ENCODE measurements at places on chromosomes 11 and 22.
A peak's percentile ranks its signal among the peaks of the same experiment; 100 is the strongest.

GRCh38 chr11:16217631-16218030, 138.7 kb downstream of the SOX6 start:
- DNase-seq: no peak

GRCh38 chr22:32896891-32897290, 95.4 kb downstream of the TIMP3 start:
- DNase-seq: no peak

DNA sequence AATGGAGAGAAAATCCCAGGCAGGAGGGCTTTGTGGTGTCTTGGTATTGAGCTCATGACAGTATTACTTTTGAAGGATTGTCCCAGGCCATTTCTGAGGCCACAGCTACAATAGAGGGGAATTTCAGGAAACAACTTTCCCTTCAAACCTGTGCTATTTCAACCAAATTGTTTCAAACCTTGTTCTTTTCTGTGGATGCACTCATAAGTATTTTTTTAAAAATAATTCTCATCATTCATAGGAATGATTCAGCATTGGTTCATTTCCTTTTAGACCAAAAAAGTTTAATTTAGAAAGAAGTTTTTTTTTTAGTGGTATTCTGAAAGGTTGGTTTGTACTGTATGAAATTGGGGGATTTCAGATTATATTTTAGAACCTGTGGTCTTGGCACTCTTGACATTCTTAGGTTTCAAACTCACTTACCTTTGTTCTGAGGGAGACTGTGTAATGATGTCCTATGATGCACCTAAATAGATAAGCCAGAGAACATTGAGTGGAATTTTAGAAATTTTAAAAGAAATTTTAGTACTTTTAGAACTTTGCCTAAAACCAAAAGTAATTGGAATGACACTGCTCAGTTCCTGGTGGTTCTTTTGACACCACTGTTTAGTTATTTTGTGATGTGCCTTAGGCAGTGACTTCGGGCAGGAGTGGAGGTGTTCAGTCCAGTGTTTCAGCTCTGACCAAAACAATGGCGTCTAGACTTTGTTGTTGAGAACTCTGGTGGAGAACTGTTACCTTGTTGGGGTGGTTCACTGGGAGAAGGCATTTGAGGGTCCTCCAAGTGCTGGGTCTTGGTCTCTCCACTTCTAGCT, 12.2 kb downstream of the TEAD1 start:
- DNase-seq: no peak

- DNase-seq: no peak
Observed at GRCh38 chr11:128135451-128135850, 451.9 kb downstream of the ETS1 start.

DNA sequence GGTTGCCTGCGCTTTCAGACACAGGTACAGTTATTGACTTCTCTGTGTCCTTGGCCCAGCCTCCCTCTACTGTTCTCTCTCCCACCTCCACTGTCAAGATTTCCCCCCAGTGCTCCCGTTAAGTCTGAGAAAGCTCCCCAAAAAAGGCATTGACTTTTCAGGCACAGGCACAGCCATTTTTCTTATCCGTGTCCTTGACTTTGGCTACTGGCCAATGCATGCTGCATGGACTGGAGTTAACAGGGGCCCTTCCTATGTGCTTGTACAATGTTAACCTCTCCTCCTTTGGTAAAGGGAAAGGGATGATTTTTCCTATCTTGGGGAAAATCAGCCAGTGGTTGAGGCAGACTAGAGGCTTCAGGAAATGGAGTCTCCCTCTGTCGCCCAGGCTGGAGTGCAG, 4.3 kb downstream of the APOL5 start:
- no peak for DNase-seq

GRCh38 chr11:25927411-25927953, 404.4 kb upstream of the ANO3 start:
- DNase-seq: no peak

GRCh38 chr22:25404928-25405816, 159.3 kb upstream of the GRK3 start:
- DNase-seq: peak; percentile 62

DNA sequence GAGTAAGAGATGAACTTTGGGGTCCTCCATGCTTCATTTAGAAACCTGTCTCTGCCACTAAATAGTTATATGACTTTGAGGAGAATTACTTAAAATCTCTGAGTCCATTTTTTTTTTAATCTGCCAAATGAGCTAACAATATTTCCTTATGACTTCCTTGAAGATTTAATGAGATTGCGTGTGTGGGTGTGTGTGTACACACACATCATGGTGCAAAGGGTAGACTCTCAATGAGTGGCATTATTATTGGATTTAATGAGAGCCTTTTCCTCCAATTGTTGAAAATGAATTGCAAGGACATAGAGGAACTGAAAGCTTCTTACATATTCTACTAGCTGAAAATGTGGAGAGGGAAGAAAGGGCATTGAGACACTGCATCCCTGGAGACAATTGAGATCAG, 573.5 kb upstream of the LUZP2 start:
- no peak for DNase-seq

GRCh38 chr11:130308059-130308458, 6.7 kb downstream of the ZBTB44 start:
- DNase-seq: no peak

GRCh38 chr22:40512426-40513136, 123.9 kb downstream of the MRTFA start:
- DNase-seq: no peak

DNA sequence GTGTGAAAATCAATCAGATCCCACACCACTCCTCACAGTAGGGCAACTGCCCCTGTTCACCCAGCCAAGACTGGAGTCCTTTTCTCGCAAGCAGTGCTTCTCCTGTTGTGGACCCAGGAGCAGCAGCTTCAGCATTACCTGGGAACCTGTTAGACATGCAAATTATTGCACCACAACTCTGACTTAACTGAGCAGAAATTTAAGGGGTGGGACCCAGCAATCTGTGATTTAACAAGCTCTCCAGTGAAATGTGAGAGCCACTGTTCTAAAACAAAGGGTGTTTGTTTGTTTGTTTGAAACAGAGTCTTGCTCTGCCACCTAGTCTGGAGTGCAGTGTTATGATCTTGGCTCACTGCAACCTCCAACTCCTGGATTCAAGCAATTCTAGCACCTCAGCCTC, 591.4 kb downstream of the SOX6 start:
- DNase-seq: no peak

GRCh38 chr11:39145346-39145745, 2314.1 kb downstream of the LRRC4C start:
- no peak for DNase-seq

DNA sequence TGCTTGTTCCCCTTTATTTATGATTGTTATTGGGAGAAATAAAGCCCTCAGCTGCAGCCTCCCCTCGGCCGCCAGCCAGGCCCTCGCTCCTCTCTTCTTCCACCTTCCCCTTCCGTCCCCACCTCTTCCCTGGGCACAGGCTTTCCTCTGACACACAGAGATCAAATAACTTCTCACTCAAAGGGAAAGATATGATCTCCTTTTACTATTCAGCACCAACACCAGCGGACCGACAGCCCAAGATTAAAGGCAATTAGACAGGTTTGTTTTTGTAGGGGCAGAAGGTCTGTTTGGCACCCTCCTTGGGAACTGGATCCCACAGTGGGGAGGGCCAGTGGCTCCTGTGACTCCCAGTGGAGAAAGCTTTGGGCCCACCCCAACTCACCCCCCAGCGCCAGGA, 23.0 kb downstream of the NECTIN1 start:
- DNase-seq: no peak

DNA sequence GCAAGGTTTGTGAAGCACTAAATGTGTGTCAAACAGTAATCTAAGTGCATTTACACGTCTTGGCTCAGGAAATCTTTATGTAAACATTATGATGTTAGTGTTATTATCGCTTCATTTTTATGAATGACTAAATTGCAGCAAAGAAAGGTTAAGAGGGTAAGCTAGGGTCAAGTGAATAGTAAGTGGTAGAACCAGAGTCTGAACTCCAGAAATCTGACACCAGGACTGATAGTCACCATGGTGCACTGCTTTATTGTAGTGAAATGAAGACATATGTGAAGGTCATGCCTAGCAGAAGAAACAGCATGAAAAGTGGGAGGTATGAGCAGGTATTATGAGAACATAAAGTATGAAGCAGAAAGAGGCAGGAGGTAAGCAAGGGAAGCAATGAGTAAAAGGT, 368.7 kb upstream of the TENM4 start:
- no peak for DNase-seq

- no peak for DNase-seq
Observed at GRCh38 chr11:82823647-82824619, 76.3 kb downstream of the PRCP start.

DNA sequence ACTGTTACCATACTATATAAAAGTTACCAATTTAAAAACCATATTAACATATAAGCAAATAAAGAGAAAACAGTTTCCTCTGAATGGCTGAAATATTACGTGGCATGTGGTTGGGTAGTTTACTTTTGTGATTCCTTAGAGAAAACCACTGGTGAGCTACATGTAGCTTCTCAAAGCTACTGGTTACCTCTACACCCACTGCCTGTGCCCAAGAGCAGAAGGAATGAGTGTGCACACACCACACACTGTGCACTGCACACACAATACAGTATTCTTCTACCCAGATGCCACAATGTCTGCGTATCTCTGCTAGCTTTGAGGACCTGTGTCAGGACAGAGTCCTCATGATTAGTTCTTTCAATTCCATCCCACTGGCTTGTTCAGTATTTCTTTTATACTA, 25.5 kb upstream of the YPEL1 start:
- no peak for DNase-seq

GRCh38 chr11:73306069-73306841, 1.8 kb upstream of the ARHGEF17 start:
- no peak for DNase-seq

DNA sequence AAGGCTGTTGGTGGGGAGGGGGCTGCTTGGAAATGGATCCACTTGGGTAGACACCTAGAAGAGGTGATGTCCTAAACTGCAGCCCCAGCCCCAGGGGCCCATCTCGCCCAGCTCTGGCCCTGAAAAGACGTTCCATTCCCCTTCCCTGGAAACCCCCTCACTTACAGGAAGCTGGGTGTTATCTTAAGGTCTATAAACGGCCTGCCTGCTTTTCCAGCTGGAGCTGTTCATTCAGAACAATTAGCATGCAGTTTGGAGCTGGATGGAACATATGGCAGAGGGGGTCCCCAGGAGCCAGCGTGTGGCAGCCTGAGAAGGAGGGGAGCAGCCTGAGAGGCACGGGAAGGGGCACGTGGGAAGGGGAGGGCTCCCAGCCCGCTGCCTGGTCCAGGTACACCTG, 139.6 kb downstream of the PKNOX2 start:
- DNase-seq: no peak

DNA sequence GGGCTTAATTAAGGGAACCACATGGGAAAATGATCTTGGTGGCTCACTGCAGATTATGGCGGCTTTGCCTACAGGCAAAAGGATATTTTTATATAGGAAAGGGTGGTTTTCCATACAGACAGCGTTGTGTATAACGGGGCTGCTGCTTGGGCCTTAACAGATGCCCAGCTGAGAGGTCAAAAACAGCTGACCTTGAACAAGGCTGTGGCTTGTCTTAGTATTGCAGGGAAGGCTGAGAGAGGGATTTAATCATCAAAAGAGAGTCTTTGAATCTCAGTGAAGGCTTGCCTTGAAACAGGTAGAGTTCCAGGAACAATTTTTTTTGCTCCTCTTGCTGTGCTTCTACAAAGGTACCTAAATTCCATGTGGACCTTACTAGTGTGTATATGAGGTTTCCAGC, 301.6 kb upstream of the C11orf87 start:
- no peak for DNase-seq

DNA sequence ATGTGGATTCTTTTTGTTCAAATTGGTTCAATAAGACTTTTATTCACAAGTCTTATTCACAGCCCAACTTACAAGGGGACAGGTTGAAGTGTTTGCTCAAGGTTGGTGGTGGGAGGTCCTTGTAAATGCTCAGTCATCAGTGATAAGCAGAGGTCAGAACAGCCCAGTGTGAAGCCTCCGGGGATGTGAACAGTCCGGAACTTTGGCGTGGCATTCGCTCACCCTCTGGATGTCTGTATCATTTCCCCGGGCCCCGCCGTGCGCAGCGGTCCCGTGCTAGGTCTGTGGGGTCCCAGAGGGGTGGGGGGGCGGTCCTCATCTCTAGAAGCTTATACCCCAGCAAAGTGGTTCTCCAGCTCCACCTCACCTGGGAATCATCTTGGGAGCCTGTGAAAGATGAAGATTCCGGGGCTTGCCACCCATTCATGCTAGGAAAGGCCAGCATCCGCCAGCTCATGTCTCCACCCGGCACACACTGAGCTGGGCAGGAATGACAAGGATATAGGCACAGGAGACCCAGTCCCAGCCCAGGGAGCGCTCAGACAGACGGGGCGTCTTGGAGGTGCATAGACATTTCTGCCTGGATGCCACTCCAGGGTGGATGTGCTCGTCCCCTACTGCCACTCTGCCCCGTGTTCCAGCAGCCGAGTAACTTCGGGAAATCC, 327.5 kb downstream of the TBC1D22A start:
- no peak for DNase-seq

DNA sequence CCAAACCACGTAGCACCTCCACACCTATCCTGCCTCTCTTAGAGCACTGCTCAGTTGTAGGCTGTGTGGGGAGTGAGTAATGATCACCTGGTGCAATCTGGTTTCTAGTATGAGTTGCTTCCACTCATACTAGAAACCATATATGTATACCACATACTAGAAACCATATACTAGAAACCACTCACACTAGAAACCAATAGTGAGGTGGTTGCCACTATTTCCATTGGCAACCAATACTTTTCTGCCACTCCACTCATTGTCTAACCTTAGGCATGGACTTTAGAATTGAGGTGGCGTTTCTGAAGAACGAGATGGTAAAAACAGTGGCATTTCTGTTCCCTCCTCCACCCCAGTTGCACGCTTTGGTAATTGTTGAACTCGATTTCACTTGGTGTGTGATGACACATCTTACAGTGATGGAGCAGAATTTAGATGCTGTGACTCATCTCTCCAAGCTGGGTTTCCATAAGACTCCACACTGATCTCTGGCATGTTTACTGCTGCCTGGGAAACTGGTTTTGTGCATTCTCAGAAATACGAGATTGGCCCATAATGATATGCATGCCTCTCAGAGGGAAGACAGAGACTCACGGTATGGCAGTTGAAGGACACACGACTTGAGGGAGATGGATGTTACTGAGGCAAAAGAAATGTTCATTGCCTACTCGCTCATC, 82.9 kb downstream of the KIRREL3 start:
- no peak for DNase-seq

DNA sequence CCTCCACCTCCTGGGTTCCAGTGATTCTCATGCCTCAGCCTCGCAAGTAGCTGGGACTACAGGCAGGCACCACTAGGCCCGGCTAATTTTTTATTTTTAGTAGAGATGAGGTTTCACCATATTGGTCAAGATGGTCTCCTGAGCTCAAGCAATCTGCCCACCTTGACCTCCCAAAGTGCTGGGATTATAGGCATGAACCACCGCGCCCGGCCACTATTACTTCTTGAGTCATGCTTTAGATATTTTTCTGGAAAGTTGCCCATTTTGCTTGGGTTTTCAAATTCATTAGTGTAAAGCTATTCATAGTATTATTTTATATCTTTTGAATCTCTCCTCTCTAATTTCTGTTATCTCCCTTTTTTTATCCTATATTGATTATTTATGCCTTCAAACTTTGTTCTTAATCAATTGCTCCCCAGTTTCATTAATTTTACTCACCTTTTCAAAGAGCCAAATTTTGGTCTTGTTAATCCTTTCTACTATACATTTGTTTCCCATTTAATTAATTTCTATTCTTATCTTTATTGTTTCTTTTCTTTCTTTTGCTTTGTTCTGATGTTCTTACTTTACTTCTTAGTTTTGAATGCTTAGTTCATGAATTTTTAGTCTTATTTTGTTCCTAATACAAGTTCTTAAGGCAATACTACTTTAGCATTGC, 10.3 kb upstream of the RAC2 start:
- DNase-seq: no peak
